ENCODE measurements at places on chromosomes 11 and 22.

GRCh38 chr11:128354476-128354875 lies 232.9 kb downstream of the ETS1 start:
- no peak for DNase-seq

GRCh38 chr11:44952082-44952481 lies 1.4 kb upstream of the TP53I11 start:
- DNase-seq = no peak

- DNase-seq = no peak
Observed at GRCh38 chr11:63243533-63243932, at the start of gene SLC22A25. TSS of gene SLC22A25 (minus strand) at chr11:63243599. CDS start at chr11:63229652, 13,947 bp downstream.

GRCh38 chr11:119028346-119029068 lies 2.2 kb downstream of the SLC37A4 start:
- no peak for DNase-seq

DNA sequence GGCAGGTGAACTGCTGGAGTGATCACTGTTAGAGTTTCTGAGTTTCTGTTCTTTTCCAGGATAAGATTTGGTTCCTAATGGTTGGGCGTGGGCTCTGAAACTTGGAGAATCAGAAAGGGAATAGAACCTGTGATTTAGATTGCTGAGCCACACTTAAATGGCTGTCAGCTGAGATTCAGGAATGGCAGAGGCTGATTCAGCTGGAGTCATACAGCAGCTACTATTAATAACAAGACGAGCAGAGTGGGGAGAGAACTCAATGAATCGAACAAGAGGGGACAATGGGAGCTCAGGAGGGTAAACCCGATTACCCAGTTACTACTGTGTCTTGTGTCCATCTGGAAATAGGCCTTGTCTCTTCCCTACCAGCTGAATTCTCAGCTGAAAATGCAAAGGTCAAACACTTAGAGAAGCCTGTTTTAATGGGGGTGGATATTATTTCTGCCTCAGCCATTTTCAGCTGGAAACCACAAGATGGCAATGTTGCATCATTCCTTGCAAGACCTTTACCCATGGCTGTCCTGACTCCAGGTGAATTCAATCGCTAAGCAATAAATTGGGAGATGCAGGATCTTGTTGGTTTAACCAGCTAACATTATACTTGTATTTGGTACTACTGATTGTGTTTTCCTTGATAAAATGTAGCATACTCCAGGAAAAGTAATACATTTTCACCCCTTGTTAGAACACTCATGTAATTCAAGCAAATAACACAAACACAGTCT lies 104.5 kb upstream of the RAG2 start:
- DNase-seq = no peak

DNA sequence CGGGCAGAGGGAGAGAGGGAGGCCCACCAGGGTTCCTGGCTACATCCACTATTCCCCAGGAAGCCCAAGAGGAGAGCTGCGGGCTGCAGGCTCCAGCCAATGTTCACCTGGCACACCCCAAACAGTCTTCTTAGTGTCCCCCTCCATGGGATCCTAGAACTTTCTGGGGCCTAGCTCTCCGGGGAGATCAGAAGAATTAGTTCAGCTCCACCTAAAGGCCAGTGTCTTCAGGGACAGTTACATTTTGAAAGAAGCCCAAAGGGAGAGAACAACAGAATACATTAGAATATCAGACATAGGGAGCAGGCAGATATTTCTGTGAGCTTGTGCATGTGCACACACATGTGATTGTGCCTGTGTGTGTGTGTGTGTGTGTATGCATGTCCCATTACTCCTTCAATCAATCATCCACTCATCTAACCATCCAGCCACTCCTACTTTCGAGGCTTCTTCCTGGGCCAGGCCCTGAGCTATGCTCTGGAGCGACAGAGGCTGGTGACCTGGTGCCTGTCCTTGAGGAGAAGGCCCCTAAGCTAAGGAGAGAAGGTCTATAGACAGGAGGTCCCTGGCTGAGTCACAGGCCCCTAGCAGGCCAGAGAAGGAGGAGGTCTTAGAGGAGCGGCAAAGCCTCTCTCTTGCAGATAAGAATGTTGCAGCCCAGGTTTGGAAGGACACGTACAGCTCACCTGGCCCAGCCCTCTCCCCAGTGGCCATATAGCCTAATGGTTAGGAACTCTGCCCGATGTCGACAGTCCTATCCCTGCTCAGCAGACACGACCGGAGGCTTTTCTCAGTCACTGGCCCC lies 165.5 kb downstream of the DSCAML1 start:
- no peak for DNase-seq

DNA sequence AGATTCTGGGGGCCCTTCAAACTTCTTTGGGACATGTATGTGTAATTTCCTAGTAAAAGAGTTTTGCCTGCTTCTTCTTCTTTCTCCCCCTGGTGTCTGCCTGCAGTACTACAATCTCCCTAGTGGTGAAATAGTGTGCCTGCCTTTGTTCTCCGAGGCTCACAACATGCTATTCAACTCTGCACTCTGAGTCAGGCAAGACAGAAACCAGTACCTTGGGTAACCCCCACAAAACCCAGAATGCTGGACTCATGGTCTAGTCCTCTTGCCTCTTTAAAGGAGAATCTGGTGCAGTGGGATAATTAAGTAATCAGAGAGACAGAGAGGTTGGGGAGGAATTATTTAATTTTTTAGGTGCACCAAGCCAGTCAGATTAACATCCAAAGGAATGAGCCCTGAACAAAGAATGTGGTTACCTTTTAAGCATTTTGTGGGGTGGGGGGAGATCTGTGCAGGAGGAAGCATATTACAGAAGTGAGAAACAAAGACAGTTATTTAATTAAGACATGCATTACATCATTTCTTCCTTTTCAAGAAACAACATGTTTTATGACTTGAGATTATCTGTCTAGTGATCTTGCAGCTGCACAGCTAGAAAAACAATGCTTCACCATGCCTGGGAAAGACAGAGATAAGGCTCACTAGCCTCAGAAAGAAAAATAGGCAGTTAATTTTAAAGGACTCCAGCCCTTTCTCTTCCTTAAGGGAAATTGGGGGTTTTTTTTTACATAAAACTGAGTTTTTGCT lies 11.0 kb upstream of the MS4A6A start:
- DNase-seq = no peak

- no peak for DNase-seq
Observed at GRCh38 chr11:110349138-110349996, 53.0 kb upstream of the RDX start.

GRCh38 chr11:39810358-39810757 lies 1649.1 kb downstream of the LRRC4C start:
- no peak for DNase-seq

DNA sequence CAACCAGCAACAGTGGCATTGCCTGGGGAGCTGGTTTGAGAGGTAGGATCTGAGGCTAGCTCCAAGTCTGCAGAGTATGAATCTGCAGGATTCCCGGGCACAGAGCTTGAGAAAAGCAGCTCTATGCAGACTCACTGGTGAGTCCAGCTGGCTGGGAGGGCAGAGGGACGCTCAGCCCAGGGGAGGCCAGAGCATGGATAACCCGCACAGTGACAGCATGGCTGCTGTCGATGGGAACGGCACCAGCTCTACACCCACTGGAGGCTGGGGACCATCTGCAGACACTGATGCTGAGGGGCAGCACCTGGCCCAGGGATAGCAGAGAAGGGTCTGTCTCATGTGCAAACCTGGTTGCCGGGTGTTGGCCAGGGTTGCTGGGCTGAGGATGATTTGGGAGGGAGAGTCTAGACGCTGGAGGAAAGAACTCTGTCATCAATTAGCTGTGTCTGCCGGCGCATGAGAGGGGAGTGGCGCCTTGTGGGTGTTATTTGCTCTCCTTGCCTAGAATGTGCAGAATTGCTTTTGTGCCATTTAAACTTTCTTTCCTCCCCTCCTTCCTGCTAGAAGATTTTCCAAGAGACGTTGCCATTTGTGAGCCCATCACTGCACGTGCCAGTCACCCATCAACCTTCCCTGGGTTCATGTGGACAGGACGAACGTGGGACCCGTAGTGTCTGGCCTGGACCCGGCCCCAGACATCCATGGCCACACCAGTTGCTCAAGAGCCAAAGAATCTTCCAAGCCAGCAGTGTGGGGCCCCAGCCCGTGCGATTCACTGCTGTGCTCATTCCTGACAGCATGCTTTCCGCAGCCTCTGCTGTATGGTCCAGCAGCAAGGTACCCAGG lies 19.1 kb upstream of the LINC01488 start:
- DNase-seq = peak; percentile 55

DNA sequence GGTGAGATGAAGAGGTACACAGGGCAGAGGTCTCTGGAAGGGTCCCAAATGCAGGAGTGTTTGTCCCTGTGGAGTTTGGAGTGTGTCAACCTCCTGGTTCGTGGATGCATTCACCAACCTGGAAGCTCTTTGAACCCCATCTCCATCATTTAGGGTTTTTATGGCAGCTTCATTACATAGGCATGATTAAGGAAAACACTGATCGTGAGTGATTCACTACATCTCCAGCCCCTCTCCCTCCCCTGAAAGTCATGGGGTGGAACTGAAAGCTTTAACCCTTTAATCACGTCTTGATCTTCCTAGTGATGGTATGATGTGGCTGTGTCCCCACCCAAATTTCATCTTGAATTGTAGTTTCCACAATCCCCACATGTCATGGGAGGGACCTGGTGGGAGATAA lies 19.8 kb upstream of the INCENP start:
- no peak for DNase-seq

Data from aorta (tissue), 5 donors.